Stimulated activated CD8-positive, alpha-beta memory T cell treated with anti-CD3 and anti-CD28 coated beads, Interleukin-4, amount 100 ng/mL, for 4 hours (primary cell): ENCODE measurements at places on chromosomes 16 and 17.

GRCh38 chr17:40264458-40265185, 23.1 kb upstream of the CDC6 start:
- no peak for DNase-seq

DNA sequence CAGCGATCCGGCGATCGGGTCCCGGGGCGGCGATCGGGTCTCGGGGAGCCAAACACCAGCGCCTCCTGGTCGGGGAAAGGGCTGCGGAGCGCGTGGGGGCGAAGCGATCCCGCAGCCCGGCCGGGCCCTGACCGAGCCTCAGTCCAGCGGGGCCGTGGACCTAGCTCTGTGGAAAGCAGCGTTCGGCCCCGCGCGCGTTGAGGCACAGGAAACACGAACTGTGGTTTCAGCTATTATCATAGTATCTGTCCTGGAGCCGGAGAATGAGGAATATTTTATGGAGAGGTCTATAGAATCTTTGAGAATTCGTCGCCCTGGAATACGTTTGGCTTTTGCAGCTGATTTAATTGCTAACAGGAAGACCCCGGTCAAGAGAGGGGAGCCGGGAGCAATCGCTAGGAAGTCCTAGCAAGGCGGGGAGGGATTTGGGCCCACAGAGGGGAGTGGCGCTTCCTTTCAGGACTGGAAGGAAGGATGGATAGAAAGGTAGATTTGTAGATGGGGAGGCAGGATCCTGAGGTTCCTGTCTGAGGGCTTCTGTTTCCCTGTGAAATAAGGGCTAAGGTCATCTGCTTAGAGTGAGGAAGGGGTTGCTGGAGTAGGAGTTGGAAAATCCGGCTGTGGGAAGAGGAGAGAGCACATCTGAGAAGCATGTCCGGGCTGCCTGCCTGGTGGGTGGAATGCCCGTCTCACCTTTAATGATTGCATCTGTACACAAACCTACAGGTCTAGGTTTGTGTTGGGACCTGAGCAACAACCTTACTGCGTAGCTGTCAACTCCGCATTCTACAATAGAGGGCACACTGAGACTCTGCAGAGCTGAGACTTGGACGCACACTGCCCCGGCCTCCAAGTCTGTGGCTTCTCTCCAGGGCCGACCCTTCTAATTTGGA, 770 bp downstream of the CCNF start:
- DNase-seq: no peak

GRCh38 chr17:83187782-83188311, 108.4 kb downstream of the METRNL start:
- DNase-seq: no peak

- DNase-seq: no peak
Measured at GRCh38 chr16:68353366-68353765, 42.5 kb downstream of the PRMT7 start.

- DNase-seq: no peak
Measured at GRCh38 chr16:87541147-87541871, 48.5 kb upstream of the ZCCHC14 start.

GRCh38 chr16:50490828-50491227, 57.4 kb upstream of the NKD1 start:
- DNase-seq: no peak

- no peak for DNase-seq
Measured at GRCh38 chr17:163514-164098, 17.8 kb downstream of the DOC2B start.

GRCh38 chr16:13935408-13935807, 15.5 kb downstream of the ERCC4 start:
- no peak for DNase-seq

- no peak for DNase-seq
Measured at GRCh38 chr17:50967795-50968194, 101.6 kb upstream of the TOB1 start.

DNA sequence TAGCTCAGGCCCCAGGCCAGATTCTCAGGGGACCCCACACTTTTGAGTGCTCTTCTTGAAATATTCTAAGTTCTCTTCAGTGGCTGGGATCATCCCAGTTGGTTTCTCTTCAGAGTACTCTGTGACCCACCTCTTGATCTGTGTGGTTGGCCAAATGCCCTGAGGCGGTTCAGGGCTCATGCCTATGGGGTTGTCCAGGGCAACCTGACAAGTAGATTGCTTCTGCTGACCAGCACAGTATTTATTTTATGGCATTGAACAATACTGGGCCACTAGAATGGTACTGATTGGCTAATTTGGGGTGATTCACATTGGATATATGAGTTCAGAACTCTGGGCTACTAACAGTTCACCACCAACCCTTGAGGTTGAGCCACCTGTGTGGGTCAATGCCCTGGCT, 7.4 kb upstream of the GOSR2 start:
- DNase-seq: no peak

- no peak for DNase-seq
Measured at GRCh38 chr17:52156576-52157570, 1.6 kb downstream of the CA10 start.

DNA sequence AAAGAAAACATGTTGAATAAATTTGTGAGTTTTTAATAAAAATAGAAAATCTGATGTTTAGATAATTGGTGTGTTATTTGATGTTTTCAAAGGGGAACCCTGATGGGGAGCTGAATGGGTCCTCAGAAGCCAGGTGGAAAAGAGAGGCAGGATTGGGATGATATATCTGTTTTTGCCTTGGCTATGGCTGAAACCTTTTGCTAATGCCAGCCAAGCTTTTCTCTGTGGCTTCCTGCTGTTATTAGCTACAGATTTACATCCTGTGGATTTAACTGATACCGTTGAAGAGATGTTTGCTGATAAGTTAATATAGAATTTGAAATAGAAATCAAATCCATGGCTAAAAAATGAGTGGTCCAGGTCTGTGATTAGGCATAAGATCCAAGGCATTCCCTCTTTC, 4.2 kb upstream of the AATF start:
- DNase-seq: no peak

GRCh38 chr16:72908362-72909167, 139.4 kb downstream of the ZFHX3 start:
- no peak for DNase-seq

DNA sequence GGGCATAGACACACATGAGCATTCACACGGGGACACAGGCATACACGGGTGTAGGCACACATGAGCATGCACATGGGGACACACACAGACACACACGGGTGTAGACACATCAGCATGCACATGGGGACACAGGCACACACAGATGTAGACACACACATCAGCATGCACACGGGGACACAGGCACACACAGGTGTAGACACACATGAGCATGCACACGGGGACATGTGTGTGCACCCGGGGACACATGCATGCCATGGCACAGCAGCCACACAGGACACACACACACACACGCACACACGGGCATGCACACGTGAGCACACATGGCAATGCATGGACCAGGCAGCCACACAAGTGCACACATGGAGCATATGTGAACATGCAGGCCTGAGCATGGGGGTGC, 5.2 kb upstream of the DCXR start:
- DNase-seq: no peak

- DNase-seq: no peak
Measured at GRCh38 chr17:28950017-28950751, 1.1 kb downstream of the PHF12 start.

DNA sequence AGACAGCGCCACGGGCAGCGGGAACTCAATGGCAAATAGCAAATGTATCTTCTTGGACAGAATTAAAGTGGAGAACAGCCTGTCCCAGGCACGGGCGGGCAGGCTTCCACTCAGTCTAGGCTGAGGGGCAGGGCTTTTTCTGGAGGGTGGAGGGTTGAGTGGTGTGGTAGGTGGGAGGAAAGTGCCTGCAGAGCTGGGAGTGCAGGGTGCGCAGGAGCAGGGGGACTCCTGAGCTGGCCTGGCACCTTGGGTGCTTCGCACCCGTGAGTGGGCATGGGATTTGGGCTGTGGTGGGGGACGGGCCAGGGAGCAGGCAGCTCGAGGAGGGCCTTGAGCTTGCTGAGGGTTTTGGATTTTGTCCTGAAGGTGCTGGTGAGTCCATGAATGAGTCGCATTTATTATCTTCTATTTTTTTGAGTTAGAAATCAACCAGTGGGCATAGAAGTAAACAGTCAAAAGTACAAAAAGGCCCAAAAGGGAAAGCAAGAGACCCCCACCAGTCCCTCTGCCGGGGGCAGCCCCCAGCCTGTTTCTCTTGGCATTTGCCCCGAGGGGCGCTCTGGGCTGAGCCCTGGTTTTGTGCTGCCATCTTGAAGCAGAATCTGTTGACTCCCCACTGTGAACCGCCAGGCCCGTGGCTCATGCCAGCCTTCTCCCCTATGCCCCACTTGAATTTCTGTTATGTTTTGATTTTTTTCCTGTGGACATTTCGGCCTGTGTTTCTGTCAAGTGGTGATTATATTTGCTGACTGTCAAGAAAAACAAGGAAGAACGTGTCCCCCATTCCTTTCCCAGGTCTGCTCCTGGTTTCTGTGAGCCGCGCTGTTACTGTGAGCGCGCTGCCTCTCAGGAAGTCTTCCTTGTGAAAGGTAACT, 8.2 kb downstream of the ADORA2B start:
- DNase-seq: no peak

DNA sequence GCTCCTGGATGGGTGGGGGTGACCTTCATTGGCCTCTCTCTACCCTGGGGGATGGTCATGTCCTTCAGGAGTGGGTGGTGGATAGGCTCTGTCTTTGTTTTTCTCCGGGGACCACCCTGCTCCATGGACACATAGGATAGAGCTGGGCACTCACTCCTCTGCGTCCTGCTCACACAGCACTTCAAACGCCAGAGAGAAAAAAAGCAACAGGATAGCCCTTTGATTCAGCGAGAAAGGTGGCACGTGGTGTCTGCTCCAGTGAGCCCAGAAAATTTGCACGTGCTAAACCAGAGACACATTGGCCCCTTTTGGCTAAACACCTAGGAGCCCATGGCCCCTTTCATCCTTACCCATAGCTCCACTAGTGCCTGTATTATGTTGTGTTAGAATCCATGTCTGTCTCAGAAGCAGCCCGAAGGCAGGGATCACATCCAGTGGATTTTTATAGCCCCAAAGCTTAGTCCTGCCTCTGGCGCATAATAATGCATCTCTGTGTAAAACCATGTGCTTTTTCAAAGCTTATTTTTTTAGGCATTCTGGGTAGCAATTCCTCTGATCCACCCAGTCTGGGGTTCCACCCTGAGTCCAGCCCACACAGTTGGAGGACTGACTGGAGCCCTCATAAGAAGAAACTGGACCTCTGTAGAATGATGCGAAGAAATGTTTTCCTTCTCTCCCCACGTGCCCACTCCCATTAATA, 90.1 kb downstream of the ASIC2 start:
- DNase-seq: no peak

DNA sequence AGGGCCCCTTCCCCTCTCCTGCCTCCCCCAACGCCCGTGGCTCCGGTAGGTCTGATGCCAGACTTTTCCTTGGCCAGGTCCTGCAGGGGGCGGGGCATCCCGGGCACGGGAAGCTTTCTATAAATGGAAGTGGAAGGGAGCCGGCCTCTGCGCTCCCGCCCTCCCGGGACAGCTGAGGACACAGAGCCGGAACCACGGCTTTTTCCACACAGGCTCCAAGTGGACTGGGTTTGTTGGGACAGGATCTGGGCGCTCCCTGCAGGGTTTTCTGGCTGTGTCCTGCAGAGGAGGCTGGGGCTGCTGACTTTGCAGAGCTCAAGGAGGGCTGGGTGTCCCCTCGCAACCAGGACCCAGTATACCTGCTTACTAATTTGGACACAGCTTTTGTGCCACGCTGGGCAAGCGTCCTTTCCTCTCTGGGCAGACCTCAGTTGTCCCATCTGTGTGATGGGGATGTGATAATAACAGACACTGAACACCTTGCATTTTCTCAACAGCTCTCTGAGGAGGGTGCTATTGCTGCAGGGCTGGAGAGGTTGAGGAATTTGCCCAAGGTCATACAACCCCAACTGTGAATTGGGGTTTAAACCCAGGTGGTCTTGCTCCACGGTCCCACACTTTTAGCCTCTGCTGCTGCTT, 1.8 kb downstream of the TNS4 start:
- no peak for DNase-seq

- no peak for DNase-seq
Measured at GRCh38 chr16:87576171-87576570, 26.1 kb upstream of the JPH3 start.

- no peak for DNase-seq
Measured at GRCh38 chr17:4807605-4808377, 839 bp downstream of the PLD2 start.

DNA sequence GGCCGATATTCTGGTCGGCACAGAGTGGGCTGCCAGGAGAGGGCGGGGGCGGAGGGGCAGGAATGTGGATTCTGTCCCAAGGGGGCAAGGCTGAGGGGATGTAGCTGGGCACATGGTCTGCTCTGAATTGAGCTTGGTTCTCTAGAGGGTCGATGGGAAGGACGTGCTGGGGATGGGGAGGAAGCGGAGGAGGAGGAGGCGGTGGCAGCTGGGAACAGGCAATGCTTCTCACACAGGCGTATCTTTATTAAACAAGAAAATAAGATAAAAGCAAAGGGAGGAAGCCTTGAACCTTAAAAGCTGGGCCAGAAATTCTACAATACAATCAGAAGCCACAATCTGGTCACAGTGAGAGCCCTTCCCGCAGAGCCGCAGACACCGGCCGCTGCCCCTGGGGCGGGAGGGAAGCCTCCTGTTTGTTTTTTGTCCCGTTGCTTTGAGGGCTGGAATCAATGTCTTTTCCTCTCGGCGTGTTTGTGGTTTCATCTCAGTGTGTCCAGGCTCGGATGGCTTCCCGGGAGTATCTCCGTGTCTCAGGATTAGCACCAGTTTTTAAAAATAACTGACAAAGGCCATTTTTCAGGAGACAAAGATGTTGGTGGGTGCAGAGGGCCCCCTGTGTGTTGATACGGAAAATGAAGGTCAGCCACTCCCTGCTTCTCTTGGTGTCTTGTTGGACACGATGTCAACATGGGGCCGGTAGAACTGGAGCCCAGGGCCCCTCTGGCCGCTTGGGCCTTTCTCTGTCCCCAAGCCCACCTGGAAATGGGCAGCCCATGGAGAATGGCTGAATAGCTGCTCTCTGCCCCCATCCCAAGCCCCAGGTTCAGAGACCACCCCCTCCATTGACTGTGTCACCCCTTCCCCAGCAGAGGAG, 12.3 kb upstream of the SLC7A5 start:
- no peak for DNase-seq

DNA sequence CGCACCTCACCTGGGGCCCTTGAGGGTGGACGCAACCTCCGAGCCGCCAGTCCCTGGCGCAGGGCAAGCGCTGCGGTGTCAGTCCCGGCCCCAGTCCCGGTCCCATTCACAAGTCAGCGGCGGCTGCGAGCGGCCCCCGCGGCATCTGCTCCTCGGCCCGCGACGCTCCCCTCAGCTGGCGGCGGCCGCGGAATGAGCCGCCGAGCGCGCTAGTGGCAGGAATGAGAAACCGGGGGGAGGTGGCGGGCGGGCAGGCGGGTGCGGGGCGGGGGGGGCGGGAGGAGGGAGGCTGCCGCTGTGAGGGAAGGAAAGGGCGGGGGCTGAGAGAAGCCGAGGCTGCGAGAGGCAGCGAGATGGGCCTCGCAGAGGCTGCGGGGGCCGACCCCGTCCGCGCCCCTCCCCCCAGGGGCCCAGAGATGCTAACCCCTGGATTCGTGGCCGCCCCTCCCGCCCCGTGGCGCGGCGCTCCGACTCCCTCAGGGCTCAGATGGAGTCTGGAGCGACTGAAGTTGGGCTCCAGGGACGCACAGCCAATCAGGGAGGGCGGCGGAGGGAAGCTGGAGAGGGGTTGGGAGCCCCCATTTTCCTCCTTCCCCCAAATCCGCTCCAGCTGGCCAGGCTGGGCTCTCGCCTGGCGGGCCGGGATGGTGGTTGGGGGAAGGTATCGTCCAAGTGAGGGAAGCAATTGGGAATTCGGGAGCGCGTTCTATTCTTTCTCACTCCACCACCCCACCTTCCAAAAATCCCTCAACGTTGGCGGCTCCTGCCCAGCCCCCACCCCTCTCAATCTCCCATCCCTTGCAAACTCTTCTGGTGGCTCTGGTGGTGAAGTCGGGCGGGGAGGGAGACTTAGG, at the start of gene CDH11:
TSS of gene CDH11 (minus strand) at position 194 of the 854 bp plus-strand sequence. CDS start 117,194 bp downstream, outside the sequence.
- DNase-seq: no peak

GRCh38 chr16:22670044-22670536, 143.9 kb upstream of the HS3ST2 start:
- no peak for DNase-seq
